ENCODE measurements at places on chromosomes 6 and 20.

- DNase-seq, result no peak
These were observed 425.1 kb upstream of the JAG1 start for GRCh38 chr20:11098888-11099287.

DNA sequence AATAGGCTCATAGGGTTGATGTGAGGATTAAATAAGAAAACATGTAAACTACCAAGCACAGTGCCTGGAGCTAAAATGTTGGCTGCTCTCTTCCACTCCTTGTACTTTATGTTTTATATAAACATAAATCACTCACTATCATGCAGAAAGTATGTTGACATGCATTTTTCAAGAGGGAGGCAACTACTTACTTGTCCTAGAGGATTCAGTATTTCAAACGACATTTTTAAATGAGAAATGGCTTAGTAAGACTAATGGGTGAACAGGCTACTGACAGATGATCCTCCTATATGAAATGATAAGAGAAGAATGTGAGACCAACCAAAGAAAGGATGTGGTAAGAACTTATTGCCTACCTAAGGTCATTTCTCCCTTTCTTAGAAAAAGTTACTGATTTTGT is 21.0 kb downstream of the LATS1 start:
- no peak for DNase-seq

DNA sequence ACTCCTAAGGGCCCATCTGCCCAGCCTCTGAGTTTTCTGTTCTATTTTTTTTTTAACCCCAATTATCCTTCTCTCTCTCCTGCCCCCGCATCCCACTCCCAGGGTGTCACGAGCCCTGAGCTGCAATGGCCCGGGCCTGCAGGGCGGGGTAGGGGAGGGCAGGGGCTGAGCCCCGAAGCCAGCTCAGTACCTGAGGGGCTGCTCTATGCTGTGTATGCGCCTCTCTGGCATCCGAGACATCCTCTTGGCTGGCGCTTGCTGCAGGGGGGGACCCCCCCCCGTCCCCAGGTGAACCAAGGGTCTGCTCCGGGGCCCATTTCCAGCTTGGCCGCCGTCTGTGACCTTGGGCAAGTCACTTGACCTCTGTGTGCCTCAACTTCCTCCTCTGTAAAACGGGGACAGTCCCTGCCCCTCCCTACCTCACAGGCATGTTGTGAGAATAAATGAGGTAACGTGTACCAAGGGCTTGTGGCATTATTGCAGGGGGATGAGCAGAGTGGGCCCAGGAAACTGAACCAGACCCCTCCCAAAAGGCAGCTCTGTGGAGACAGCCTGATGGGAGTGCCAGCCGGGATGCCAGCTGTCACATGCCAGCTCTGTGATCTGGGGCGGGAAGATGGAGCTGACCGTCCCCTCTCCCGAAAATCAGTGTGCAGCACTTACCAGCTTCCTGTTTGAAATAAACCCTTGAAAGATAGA is 13.0 kb upstream of the MYL9 start:
- no peak for DNase-seq

DNA sequence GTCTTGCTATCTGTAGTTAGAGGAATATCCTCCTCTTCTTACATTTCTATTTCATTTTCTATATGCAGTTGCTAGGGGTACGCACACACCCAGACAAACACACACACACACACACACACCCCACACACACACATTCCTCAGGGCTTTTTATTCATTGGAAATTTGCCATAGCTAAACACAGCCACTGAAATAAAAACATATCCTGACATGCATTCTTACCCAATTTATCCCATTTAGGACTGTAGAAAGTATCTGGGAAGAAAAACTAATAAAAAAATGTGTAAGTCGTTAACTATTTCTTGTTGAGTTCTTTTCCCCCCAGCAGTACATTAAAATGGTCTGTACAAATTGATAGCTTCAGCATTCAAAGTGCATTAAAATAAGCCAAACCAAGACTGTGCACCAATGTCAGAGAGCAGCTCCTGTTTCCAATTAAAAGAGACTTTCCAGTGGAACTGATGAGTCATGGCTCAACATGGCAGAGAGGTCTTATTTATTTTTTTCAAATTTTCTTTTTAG is 357.9 kb upstream of the AGPAT4 start:
- DNase-seq, result no peak

GRCh38 chr6:82363428-82364086 is at the start of gene TPBG:
Gene TPBG, plus strand, starts transcription at chr6:82363817. Its CDS starts 1,145 bp downstream, at chr6:82364962.
- peak; percentile 9 for DNase-seq

GRCh38 chr20:36394340-36394965 is 88.3 kb downstream of the DLGAP4 start:
- no peak for DNase-seq

- no peak for DNase-seq
These were observed 18.1 kb downstream of the PDRG1 start for GRCh38 chr20:31933698-31934097.

DNA sequence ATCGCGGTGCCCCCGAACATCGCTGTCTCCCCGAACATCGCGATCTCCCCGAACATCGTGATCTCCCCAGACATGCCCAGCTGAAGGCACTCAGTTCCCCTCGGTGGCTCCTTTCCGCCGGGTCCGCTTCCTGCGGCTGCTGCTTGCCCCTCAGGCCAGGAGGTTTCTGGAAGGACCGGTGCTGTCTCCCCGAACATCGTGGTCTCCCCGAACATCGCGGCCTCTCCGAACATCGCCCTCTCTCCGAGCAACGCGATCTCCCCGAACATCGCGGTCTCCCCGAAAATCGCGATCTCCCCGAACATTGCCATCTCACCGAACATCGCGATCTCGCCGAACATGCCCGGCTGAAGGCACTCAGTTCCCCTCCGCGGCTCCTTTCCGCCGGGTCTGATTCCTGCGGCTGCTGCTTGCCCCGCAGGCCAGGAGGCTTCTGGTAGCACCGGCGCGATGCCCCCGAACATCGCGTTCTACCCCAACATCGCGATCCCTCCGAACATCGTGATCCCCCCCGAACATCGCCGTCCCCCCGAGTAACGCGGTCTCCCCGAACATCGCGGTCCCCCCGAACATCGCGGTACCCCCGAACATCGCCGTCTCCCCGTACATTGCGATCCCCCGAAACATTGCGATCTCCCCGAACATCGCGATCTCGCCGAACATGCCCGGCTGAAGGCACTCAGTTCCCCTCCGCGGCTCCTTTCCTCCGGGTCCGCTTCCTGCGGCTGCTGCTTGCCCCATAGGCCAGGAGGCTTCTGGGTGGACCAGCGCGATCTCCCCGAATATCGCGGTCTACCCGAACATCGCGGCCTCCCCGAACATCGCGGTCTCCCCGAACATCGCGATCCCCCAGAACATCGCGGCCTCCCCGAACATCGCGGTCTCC is 808 bp downstream of the ULBP1 start:
- DNase-seq, result peak; percentile 11

GRCh38 chr20:3819411-3820047 is 818 bp upstream of the AP5S1 start:
- no peak for DNase-seq

DNA sequence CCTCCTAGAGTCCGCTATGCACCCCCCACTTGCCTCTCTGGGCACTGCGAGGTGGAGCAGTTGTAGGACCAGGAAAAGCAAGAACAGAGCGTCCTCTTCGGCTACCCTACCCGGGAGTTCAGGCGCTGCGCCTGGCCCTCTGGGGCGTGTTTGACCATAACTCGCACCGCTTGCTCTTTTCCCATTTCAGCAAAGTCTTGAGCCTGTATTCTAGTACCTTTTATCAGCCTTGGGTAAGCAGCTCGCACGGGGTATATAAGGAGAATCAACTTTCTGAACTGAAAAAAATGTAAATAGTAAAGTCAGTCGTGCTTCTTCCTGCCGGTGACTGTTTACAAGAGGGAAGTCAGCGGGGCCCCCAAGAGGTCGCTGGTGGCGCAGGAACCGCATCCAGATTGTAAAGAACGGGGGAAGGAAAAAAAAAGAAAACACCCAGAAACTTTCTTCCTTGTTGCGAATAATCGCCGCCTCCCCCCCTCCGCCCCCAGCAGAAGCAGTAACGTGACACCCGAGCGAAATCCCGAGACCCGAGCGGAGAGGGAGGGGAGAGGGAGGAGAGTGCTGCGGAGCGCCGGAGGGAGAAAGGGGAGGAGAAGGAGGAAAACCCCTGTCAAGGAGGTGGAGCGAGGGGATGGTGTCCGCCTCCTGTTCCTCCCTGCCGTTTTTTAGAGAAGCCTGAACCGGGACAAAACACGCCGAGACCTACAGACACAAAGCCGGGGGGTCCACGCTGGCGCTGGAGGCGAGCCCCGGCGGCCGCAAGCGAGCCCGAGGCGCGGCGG is at the start of gene UST:
Gene UST, plus strand, starts transcription at position 668 of the 782 bp plus-strand sequence. CDS start 401 bp downstream, outside the sequence.
- DNase-seq, result peak; percentile 80

- no peak for DNase-seq
These were observed 198.5 kb downstream of the PREX1 start for GRCh38 chr20:48629069-48629959.

DNA sequence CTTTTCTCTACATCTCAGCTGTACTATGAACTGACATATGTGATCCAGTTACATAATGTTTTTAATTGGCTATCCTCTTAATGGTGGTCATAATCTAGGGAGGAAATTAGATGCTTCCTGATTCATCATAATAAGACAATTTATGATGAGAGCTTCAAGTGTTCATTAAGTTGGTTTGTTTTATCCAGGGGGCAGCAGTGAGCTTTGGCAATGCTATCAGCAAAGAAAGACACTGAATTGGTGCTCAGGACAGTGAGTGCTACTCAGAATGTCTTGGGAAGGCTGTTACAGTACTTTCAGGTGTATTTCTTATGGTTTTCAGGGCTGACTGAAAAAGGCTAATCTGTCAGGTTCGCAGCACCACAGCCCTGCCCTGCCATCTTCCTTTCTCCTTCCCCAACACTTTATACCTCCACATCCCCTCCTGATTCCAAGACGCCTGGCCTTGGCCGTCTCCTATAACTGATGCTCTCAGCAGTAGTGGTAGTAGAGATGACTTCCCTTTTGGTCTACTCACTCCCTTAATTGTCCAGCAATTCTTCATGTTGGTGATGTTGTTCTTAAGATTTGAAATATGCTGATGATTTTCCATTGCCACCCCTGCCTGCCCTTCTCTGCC is 67.0 kb upstream of the TNFAIP3 start:
- DNase-seq, result peak; percentile 66

- no peak for DNase-seq
These were observed 29.6 kb downstream of the MGME1 start for GRCh38 chr20:17998446-17998845.

DNA sequence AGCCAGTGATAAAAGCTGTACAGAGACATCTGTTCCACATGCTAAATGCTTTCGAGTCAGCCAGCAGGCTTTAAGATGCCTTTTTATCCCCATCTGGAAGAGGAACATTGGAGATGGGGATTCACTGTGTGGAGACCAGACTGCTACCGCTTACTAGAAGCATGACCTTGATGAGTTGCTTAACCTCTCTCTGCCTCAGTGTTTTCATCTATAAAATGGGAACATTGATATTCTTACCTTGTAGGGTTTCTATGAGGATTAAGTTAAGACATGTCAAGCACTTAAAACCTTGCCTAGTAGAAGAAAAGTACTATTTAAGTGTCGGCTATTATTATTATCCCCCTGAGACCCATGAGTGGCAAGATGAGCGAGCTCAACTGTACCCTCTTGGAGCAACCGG is 165.3 kb upstream of the SNX9 start:
- DNase-seq, result no peak

DNA sequence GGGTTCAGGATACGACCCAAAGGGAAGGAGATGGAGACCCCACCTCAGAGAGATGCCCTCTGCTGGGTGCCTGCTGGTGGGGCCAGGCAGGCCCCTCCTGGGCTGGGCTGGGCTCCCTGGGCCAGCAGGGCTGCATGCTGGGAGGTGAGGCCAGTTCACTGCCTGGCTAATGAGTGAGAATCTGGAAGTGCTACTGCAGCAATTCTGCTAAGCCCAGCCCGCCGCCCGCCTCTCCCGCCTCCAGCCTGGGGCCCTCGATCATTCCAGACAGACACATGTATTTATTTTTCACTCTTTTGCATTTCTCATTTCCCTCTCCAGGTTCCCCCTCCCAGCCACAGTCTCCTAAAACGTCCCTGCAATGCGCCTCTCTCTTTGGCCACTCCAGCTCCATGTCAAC is 79.6 kb downstream of the CDH22 start:
- DNase-seq, result no peak

Measured in suppressor macrophage treated with lipopolysaccharide for 4 hours (primary cell).